Adrenal gland (tissue), 19 donors: ENCODE measurements at places on chromosomes 6 and 20.

DNA sequence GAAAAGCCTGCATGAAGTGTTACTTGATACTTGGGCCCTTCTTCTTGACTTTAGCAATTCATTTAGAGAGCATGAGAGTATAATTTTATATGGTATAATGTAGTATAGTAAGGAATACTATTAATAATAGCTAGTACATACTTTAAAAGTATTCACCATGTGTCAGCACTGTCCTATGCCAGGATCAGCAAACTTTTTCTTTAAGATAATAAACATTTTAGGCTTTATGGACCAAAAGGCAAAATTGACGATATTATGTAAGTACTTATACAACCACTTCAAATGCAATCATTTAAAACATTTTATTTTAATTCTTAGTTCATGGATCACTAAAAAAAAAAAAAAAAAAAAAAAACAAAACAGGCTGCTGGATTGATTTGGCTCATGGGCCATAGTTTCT is 163.9 kb downstream of the IBTK start:
- peaks cover 11% of the 10 kb centered on the region for H3K4me1 ChIP-seq
- DNase-seq = no peak

- no peaks in the 10 kb centered on the region for H3K36me3 ChIP-seq
- H3K4me1 ChIP-seq = no peaks in the 10 kb centered on the region
- H3K27ac ChIP-seq = no peak overlapping the region
- no peaks in the 10 kb centered on the region for H3K27me3 ChIP-seq
Measured at GRCh38 chr6:17998442-17998841, 11.0 kb upstream of the KIF13A start.

GRCh38 chr20:6079016-6079415 is 25.2 kb upstream of the LRRN4 start:
- no peaks in the 10 kb centered on the region for H3K27me3 ChIP-seq
- H3K27ac ChIP-seq = no peak overlapping the region
- peaks cover 42% of the 10 kb centered on the region for H3K4me1 ChIP-seq
- no peak overlapping the region for H3K4me3 ChIP-seq
- DNase-seq = no peak

DNA sequence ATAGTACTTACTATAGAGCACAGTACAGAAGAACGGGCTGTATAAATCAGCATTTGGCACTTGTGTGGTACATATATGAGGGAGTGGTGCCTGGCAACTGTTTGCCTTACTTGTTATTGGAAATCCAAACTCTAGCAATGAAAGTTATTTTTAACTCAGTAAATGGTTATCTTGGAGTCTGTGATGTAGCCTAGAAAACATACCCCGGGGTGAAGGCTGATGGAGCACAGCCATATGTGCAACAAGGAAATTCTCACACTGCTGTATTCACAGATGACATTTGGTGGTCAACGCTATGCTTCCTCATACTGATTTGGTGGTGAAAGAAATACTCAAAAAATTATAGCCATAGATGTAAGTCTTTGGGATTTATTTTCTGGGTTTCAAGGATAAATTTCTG is 807.5 kb upstream of the FLRT3 start:
- no peaks in the 10 kb centered on the region for H3K27me3 ChIP-seq
- H3K27ac ChIP-seq = no peak overlapping the region
- H3K4me1 ChIP-seq = no peaks in the 10 kb centered on the region
- H3K36me3 ChIP-seq = no peaks in the 10 kb centered on the region
- DNase-seq = no peak
- H3K4me3 ChIP-seq = no peak overlapping the region

DNA sequence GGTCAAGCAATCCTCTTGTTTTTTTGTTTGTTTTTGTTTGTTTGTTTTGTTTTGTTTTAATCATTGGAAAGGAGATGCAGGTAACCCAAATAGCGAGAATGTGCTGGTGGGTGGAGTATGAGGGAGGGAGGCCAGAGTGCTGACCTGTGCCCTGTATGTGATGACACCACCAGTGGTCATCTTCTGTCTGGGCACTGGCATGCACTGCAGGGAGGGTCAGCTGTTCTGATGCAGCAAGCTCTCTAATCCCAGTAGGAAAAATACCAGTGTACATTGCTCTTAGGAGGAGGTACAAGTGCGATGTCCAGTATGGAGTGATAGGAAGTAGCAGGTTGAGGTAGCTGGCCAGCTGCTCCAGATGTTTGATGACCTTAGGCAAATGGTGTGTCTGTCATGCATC is 2.9 kb upstream of the CST1 start:
- H3K4me1 ChIP-seq = no peaks in the 10 kb centered on the region
- DNase-seq = no peak
- H3K4me3 ChIP-seq = no peak overlapping the region
- H3K36me3 ChIP-seq = no peaks in the 10 kb centered on the region
- no peak overlapping the region for H3K27ac ChIP-seq

DNA sequence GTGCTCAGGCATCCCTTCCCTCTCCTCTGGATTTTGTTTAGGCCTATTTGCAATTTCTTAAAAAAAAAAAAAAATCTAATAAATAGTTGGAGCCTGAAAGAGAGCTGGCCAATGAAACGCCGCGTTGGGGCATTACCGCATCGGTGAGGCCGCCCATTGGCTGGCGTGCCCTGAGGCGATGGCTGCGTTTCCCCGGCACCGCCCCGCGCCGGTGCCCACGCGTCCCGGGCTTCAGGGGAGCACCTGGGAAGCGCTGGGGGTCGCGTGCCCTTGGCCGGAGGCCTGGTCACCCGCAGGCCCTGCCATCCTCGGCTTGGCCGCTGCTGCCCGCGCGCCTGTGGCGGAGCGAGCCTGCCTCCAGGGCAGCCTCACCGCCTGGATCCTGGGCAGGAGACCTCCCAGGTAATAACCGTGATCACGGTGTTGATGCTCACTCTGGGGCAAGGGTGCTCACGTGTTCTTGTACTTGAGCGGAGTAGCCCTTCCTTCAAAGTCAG is 155.4 kb downstream of the NRN1 start:
- no peak overlapping the region for H3K4me3 ChIP-seq
- H3K4me1 ChIP-seq = no peaks in the 10 kb centered on the region
- DNase-seq = peak; percentile 52
- no peaks in the 10 kb centered on the region for H3K27me3 ChIP-seq
- H3K27ac ChIP-seq = no peak overlapping the region

- no peak for DNase-seq
- H3K27ac ChIP-seq = no peak overlapping the region
- no peaks in the 10 kb centered on the region for H3K4me1 ChIP-seq
- no peaks in the 10 kb centered on the region for H3K36me3 ChIP-seq
- no peak overlapping the region for H3K4me3 ChIP-seq
Measured at GRCh38 chr6:169955731-169956437, 204.5 kb downstream of the ERMARD start.

DNA sequence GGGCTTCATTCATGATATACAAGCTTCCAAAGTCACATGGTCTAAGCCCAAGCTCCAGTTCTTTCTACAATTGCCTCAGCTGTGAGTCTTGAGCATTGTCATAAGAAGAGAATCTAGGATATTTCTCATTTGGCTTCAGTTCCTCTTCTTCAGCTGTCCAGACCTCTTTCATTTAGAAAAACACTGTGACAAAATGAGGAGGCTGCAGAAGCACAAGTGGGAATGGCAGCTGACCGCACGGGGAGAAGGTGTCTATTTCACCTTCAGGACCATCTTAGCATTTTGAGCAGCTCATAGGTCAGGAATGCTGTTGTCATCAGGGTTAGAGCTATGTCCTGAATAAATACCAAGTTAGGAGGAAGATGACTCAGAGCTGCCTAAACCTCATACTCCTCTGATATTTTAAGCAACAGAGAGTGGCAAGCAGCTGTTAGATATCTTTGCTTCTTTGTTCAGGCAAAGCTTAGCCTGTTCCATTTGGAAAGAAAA is 390.1 kb upstream of the CITED2 start:
- peak; percentile 41 for DNase-seq
- H3K4me3 ChIP-seq = no peak overlapping the region
- H3K27me3 ChIP-seq = no peaks in the 10 kb centered on the region

GRCh38 chr6:38997128-38997761 is 51.3 kb upstream of the GLP1R start:
- no peaks in the 10 kb centered on the region for H3K36me3 ChIP-seq
- H3K4me3 ChIP-seq = no peak overlapping the region
- peaks cover 6% of the 10 kb centered on the region for H3K27me3 ChIP-seq
- no peaks in the 10 kb centered on the region for H3K4me1 ChIP-seq
- no peak for DNase-seq

DNA sequence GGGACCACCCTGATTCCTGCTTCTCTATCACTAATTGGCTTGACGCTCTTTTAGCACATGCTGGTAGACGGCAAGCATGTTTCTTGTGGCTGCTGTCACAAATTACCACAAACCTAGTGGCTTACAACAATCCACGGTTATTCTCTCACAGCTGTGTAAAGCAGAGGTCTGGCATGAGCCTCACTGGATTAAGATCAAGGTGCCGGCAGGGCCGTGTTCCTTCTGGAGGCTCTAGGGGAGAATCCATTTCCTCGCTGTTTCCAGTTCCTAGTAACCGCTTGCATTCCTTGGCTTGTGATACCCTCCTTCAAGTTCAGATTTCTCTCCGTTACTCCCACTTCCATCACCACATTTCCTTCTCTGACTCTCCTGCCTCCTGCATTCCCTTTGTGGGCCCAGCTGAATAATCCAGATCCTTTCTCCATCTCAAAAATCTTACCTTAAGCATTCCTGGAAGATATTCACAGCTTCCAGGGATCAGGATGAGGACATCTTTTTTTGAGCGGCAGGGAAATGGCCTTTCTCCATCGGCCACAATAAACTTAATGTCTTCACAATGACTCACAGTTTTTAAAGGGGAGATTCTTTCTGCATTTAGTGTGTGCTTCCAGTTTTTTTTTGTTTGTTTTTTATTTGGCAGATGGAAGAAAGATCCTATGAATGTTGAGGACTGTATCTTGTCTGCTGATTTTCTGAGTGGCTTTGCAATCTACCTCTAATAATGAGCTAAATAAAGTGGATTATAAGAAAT is 39.9 kb downstream of the BMP6 start:
- no peak for DNase-seq
- H3K27ac ChIP-seq = no peak overlapping the region
- no peak overlapping the region for H3K4me3 ChIP-seq

DNA sequence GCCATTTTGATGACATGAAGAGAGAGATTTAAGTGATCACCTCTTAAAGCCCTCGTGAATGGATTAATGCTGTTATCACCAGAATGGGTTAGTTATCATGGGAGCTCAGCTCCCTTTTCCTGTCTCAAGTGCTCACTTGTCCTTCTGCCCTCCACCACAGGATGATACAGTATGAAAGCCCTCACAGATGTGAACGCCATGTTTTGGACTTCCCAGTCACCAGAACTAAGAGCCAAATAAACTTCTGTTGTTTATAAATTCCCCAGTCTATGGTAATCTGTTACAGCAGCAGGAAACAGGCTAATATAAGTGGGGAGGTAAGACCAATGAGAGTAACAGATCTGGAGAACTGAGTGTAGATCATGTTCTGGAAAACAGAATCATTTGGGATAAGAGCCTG is 493.2 kb downstream of the CDKAL1 start:
- H3K4me3 ChIP-seq = no peak overlapping the region
- no peak for DNase-seq
- no peaks in the 10 kb centered on the region for H3K27me3 ChIP-seq

DNA sequence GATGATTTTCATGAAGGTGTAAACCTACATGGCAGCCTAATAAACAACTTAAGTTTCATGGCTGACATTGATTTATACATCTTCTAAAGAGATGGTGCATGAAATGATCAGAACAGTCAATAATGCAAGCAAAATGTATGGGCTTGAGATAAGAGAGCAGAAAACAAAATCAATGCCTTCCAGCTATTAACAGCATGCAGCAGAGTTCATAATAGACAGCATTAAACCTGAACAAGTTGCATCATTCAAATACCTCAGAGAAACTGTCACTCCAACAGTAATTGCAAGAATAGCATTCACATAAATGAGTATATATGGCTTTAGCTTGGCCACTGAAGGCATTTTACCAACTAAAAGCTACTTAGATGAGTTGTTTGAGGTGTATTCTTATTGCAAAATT is 319.6 kb upstream of the ARID1B start:
- no peaks in the 10 kb centered on the region for H3K36me3 ChIP-seq
- no peak overlapping the region for H3K27ac ChIP-seq
- peaks cover 6% of the 10 kb centered on the region for H3K27me3 ChIP-seq
- no peak for DNase-seq
- H3K4me3 ChIP-seq = no peak overlapping the region
